ENCODE measurements at places on chromosomes 2 and 18. TPM values are rescaled to one million over a fixed set of nuclear protein-coding genes. Genes with fewer than 3 reads are reported as not detected.

GRCh38 chr2:120251880-120252224 is 800 bp upstream of the RALB start:
- no peak for DNase-seq

DNA sequence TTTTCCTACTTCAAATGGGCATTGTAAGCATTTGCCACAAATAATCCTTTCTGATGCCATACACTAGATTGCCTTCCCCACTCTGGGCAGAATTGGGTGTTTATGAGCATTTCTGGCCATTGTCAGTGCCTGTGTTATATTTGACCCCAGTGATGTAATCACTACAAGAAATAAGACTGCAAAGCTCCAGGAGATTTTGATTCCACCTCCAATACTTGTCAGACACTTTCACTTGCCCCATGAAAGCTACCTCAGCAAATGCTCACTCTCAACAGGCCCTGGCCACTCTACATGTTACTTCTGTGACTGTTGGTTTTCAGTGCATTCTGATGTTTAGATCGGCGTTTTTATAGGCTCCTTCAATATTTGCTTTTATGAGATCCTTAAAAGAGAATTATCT is 135.1 kb downstream of the GFPT1 start:
- DNase-seq: no peak

- DNase-seq: no peak
Observed at GRCh38 chr2:146108993-146109392, 1589.1 kb upstream of the ZEB2 start.

- DNase-seq: no peak
Observed at GRCh38 chr2:211737282-211737681, 801.3 kb downstream of the ERBB4 start.

DNA sequence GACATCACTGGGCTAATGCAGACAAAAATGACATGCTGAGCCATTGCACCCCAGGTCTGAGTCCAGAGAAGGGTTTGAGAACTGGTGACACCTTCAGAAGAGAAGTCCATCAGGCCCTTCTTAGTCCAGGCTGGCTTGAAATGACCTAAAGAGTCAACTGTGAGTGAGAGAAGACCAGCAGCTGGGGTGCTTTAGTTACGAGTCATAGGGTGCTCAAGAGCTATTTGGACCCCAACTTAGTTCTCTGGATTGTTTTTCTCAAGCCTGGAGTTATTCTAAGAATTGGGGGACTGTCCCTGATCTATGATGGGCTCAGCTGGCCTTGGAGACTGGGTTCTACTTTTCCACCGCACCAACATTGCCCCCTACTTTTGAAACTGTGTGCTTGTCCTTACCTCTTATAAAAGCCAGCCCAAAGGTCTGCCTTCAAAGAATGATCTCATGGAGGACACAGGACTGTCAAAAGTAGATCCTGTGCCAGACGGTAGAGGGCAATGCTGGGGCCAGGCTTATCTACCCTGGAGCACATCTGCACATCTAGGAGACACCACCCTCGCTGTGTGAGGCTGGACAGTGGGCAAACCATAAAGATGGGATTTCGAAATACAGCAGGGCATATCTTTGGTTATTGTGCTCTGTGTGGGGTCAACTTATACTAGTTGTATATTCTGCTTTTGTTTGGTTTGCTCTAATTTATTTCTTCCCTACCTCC is 333.0 kb upstream of the SLC14A2 start:
- no peak for DNase-seq

- DNase-seq: no peak
Observed at GRCh38 chr2:201996006-201996405, 37.6 kb upstream of the FZD7 start.

GRCh38 chr2:159095813-159096212 is 127.4 kb downstream of the TANC1 start:
- DNase-seq: no peak

GRCh38 chr2:145687442-145688134 is 1167.7 kb upstream of the ZEB2 start:
- DNase-seq: no peak

- DNase-seq: no peak
Observed at GRCh38 chr18:35171315-35171987, 69.4 kb upstream of the ZNF397 start.

- no peak for DNase-seq
Observed at GRCh38 chr2:39497082-39497801, 60.2 kb upstream of the MAP4K3 start.

- no peak for DNase-seq
Observed at GRCh38 chr2:238091436-238092060, 8.6 kb upstream of the ESPNL start.

DNA sequence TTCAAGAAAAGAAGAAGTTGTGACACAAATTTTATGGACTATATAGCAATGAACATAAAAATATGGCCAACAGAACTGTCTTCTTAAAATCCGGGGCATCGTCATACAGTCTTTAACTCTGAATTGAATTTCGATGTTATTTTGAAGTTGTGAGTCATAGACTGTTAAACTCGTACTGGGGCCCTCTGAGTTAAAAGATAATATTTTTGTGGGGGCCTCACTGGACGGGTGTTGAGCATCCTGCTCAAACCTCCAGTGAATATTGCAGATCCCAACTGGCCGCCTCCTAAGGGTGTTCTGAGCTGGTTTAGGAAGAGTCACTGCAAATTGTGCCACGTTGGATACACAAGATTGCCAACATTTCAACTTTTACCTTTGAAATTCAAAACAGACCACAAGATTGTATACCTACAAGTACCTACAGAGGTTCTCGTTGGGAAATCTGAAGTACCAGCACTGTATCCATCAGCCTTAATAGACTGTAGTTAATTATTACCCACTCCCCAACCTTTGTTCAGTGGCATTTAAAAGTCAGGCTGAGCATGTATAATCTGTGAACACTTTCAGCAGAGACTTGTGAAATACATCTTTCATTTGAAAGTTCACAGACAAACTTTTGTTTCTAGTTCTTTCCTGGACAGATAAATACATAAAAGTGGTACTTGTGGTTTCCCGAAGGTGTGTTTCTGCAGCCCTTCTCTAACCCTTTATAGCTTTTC is 27.8 kb downstream of the KLHL23 start:
- DNase-seq: no peak

CREG2 gene
- not detected for total RNA-seq

CARF gene
- total RNA-seq: 8.5 TPM

KDM3A gene
- 67.1 TPM for total RNA-seq

KIF5C gene
- 26.8 TPM for total RNA-seq

OTOS gene
- total RNA-seq: not detected

PPP1R1C gene
- not detected for total RNA-seq

TLX2 gene
- 0.25 TPM for total RNA-seq

All from activated naive CD4-positive, alpha-beta T cell treated with anti-CD3 and anti-CD28 coated beads, Interleukin-2, amount 50 U/mL, for 72 hours (primary cell).